ENCODE measurements at places on chromosomes 3 and 15.

DNA sequence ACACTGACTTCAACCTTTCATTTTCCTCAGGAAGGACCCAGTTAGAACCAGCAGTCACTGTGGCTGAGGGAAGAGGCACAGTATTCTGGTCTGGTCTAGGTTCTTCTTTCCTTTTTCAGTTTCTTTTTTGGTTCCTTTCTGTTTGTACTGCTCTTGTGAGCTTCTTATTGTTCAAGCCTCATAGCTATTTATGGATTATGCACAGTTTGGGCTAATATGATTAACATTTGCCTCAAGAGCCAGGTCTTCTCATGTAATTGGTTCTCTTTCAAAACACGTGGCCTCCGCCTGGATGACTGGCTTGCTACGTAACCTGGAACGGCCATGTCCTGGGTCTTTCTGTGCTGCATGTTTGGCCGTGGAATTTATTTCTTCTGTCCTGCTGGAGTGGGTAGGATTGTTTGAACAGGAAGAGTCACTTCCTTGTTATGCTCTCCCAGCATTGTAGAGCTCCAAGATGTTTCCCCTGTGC lies 43.3 kb downstream of the RBMS3 start:
- DNase-seq, result no peak

DNA sequence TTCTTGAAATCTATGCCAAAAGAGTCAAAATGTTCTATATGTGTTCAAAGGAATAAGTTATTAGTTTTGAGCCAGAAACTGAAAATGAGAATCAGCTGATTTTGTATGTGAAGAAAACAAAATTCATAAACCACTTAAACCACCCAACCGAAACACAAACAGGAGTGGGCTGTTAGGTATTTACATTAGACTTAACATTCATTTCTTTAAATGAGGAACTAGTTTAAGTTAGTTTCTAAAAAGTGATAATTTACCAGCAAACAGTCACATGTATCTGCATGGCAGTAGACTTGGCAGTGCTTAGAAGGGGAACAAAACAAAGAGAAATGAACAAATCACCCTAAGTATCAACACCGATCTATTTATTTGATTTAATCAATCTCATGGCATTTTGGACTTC lies 128.0 kb downstream of the GMNC start:
- DNase-seq, result no peak

DNA sequence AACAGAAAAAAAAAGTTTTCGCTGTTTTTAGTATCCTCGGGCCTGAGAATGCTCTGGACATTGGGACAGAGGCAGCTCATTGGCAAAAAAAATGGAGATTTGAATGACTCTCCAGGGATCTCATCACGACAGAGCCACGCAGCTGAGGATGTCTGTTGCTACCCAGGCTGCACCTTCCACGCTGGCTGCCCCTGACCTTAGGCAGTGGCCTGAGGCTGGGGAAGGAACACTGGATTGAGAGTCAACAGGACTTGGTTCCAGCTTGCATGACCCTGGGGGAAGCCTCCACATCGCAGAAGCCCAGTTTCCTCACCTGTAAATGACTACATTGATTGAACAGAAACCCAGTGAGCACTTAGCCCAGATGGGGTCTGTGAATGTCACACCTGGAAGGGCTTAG lies 8.7 kb upstream of the ACSBG1 start:
- DNase-seq, result no peak

DNA sequence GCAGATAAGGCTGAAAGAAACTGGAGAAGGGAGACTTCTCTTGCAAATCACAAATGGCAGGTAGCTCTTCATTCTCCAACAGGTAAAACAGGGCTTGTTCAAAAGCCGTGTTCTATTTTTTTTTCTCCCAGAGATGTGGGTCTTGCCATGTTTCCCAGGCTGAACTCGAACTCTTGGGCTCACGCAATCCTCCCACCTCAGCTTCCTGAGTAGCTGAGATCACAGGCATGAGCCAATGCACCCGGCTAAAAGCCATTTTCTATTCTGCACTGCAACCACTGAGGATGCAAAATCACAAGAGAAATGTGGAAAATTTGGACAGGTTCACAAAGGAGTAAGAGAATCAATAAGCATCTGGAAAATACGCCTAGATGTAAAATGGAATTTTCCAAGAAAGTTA lies 19.5 kb downstream of the EIF4E3 start:
- no peak for DNase-seq

GRCh38 chr15:39860871-39861270 lies 59.2 kb downstream of the GPR176 start:
- no peak for DNase-seq

GRCh38 chr3:185831990-185832389 lies 7.1 kb upstream of the IGF2BP2 start:
- DNase-seq, result no peak

DNA sequence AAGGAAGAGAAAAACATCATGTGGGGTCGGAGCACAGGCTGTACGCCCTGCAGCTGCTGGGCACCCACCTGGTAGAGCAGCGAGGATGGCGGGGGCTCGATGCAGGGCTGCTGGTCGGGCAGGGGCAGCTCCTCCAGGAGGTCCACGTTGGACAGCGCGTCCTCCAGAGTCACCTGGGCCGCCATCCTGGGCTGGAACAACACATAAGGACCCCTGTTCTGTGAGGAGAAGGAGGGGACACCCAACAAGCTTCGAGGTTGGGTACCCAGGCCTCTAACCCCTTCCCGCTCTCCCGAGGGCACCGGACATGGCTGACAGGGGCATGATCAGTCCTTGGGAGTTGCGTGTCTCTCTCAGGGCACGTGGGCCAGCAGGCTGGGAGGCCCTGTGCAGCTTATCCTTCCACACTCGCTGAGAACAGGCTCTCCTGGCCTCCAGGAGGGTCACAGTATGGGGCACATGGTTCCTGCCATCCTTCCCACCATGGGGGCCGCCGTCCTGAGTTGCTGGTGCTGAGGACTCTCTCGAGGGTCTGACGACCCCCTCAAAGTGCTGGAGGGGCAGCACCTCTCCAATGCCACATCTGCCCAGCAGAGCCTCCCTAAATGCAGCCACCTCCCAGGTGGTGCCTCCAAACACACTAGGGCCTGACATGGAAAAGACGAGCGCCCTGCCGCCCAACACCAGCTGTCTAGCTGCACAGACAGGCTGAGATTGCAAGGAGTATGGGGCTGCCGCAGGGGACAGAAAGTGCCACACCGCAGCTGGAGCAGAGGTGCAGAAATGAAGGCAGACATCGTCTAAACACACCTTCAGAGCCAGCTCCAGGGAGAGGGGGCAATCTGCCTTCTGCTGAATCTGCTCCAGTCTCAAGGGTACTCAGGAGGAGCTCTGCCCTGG lies 32.8 kb downstream of the CYFIP1 start:
- DNase-seq, result no peak

DNA sequence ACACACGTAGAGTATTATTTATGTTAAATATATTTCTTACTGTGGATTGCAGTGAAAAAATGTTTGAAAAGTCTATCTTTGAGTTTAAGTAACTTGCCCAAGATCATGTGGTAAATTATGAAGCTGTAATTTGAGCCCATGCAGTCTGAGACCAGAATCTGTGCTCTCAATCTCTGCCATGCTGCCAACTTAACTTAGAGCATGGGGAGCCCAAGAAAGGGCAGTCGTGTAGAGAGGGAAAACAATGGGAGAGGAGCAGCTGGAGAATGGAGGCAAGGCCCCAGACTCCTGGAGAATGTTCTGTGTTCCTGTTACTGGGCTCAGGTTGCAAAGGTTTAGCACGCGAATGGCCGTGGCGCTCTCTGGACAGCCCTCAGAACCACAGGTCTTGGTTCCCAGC lies 311.6 kb upstream of the RASGRP1 start:
- DNase-seq, result no peak

- DNase-seq, result peak; percentile 52
These were observed 88.5 kb upstream of the MYZAP start for GRCh38 chr15:57503051-57503702.

GRCh38 chr3:12907729-12908128 lies 66.4 kb upstream of the RPL32 start:
- no peak for DNase-seq

- DNase-seq, result no peak
These were observed 141.2 kb upstream of the MANF start for GRCh38 chr3:51243924-51244323.

DNA sequence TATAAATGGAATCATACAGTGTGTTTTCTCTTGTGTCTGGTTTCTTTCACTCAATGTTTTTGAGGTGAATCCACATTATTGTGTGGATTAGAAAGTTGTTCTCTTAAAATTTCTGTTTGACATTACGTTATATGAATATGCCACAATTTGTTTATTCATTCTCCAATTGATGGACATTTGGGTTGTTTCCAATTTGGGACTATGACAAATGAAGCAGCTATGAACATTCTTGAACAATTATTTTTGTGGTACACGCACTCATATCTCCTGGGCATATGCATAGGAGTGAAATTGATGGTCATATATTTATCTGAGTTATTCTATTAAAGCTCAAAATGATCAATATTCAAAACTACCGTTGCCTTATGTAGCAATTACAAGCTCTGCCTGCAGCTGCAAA lies 5.3 kb upstream of the THRB start:
- no peak for DNase-seq

DNA sequence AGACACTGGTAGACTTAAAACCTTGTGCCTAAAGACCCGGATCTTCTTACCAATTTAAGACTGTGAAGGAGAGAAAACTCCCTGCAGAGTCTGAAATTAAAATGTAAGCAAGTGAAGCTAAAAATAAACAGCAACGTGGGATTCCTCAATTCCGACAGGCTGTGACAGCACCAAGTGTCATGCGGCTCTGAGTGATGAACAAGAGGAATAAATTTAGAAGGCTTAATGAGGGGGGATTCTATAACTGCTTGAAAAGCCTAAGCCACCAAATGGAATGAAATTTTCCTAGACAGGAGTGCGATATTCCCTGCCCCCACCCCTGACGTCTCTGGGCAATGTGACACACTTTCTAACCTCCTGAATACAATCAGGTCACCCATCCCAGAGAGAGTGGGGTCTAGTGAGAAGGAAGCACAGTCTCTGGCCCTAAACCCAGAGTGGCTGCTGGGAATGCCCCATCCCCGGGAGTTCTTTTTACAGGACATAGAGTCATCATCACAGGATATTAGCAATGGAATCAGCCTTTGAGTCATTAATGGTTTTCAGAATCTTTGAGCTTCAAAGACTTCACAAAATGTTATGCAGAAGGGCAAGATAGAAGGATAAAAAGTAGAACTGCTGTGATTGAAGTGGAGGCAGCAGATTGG lies 114.3 kb downstream of the EDEM1 start:
- DNase-seq, result no peak

GRCh38 chr3:141273700-141274410 lies 42.2 kb downstream of the PXYLP1 start:
- DNase-seq, result no peak

DNA sequence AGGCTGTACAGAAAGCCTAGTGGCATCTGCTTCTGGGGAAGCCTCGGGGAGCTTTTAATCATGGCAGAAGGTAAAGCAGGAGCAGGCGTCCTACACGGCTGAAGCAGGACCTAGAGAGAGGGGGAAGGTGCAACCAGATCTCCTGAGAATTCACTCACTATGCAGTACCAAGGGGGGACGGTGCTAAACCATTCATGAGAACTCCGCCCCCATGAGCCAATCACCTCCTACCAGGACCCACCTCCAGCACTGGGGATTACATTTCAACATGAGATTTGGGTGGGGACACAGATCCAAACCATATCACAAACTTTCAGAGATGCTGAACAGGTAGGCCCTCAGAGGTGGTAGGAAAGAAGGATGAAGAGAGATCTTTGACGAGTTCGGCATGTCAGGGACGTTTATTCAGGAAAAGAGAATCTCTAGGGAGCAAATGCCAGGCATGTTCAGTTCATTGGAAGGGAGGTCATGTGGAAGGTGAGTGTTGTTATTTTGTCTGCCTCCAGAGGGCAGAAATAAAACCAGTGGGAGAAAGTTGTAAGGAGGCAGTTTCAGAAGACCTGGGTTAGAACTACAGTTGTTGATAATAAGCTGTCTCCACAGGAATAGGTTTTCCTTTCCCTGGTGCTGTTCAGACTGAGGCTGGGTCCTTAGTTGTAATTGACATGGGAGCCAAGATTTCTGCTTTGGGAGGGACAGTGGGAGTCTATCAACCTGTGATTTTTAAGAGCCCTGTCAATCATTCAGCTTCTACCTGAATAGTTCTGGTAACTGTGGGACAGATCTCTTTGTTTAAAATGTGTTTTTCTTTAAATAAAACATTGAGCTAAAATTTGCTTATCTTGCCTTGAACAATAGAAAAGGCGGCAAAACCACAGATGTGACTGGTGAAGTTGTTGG lies 4.3 kb upstream of the FNDC3B start:
- DNase-seq, result peak; percentile 52

GRCh38 chr3:14391033-14391432 lies 11.4 kb upstream of the SLC6A6 start:
- no peak for DNase-seq

DNA sequence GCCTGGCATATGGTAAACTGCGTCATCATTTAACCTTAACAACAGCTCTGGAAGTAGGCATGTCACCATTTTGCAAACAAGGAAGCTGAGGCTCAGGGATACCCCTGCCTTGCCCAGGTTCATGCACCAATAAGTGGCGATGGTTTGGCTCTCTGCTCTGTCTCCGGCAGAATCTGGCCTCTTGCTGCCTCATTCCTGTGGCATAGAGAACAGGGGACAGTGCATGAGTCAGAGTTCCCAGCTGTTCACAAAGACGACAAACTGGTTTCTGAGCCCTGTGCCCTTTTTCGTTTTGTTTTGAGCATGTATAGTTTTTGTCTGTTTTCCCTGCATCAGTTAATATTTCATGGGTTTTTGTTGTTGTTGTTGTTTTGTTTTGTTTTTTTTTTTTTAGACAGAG lies 236.8 kb downstream of the OPA1 start:
- DNase-seq, result no peak

DNA sequence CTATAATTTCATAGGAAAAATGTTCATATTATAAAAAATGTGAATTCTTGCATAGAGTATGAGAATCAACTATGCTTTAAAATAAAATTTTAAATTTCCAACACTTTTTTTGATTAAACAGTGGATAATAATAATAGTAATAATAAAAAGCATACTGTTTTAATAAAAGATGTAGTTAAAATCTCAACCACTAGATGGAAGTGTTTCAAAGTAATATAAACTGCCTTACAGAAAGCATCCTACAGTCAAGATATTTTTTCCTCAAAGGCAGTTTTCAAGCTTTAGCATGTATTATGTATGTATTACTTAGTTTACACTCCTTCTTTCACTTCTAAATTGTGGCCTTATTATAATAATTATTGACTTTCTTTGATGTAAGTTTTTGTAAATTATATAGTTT lies 217.5 kb downstream of the CHL1 start:
- DNase-seq, result no peak

DNA sequence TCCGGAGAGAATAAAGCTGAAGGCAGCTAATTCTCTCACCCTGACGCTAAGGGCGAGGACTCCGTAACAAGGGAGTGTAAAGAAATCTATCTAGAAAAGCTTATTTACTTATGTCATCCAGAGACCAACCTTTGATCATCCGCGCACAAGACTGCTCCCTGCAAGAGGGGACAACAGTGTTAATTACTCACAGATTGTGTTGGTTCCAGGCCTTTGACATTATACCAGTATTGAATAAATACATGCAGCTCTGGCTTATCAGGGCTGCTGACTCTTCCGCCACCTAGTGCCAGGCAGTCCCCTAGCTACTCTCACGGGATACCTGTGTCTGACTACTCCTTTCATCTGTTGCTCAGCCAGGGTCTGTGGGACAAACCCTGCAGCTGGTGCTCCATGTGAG lies 211.7 kb downstream of the DTWD1 start:
- peak; percentile 49 for DNase-seq

GRCh38 chr3:162337630-162338029 lies 841.0 kb downstream of the OTOL1 start:
- DNase-seq, result no peak
